ENCODE measurements at places on chromosomes 7 and 10.

DNA sequence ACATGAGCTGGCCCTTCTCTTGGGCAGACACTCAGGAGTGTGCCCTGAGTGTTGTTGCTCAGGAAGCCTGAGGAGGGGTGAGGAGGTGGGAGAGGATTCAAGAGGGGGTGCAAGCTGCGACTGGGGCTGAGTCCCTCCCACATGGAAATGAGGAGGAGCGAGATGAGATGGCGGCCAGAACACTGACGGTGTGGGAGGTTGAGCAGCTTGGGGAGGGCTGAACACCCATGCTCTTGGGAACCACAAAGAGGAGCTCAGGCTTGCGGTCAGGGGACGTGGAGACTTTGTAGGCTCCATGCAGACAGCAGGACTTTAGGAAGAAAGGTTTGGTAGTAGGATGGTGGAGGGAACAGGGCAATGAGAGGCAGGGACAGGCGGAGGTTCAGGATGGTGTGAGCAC is 163.2 kb upstream of the SHH start:
- DNase-seq: peak; percentile 3

GRCh38 chr10:88190540-88191235 is 327.3 kb downstream of the PTEN start:
- DNase-seq: no peak

DNA sequence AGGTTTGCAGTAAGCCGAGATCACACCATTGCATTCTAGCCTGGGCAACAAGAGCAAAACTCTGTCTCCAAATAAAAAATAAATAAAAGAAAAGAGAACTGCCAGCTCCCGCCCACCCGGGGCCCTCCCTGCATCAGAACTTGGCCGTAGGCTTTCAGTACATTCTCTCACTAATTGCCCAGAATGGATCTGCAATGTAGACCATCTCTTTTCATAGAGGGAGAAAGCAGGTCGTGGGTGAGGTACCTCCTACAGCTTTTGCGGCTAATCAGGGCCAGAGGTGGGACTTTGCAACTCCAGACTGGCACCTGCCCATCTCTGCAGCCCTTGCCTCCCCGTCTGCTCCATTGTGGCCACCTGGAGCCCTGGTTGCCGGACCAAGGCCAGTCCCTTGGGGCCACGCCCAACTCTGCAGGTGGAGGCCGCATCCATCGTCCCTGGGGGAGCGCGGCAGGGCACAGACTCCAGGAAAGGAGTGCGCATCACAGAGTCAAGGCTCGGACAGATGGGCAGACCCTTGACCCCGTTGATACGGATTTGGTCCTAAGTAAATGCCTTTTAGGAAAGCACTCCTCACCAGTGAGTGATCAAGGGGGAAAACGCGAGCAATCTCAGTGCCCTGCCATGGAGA is 179.1 kb upstream of the SH2B2 start:
- DNase-seq: no peak

- DNase-seq: no peak
Measured at GRCh38 chr7:130794619-130794922, 60.6 kb upstream of the KLF14 start.

DNA sequence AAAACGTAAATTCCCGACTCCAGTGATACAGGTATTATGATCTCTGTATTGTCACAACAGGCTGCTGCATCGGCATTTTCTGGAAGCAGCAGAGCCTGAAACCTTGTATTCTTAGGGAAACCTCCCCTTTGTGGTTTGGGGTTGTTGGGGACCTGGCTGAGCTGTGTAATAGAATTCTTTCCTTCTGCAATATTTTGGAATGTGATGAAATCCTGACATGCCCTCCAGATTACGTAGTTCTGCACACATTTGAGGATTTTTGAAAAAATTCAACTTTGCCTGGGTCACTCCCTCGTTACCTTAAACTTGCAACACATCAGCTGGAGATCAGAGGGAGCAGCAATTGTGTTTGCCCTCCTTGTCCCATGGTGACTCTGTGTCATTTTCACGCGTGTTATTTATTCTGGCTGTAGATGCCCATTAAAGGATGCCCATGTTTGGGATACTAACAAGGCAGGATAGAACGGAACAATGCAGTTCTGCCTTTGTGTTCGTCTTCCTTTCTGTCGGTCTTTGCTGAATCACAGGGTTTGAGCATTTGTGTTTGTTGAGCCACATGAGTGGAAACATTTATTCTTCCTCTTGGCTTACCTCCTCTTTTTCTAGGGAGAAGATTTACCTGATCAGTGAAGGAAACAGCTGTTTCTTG is 181.7 kb downstream of the TCF7L2 start:
- no peak for DNase-seq

DNA sequence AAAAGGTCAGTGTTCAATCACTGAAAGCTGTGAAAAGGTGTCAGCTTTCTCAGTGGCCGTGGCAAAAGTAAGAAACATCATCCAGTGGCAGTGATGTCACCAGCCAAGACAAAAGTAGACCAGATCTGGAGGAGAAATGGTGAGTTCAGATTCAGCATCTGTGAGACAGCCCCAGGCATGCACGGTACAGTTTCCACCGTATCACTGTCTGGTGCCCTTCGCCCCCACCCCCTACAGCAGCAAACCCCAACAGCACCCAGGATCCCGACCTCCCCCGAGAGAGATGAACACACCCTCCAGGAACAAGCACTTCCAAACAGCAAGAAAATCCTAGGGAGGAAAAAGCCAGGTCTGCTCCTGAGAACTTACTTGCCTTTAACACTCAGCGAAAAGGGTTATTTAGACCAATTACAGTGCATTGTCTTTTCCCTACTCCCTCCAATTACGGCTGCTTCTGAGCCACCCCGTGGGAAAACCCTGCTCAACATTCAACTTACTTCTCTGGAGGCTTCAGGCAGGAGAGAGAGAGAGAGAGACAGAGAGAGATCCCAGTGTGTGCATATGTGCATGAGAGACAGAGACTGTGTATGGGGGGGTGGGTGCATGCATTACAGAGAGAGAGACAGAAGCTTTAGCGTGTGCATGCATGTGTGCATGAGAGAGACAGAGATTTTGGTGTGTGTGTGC is 189.6 kb downstream of the GRID1 start:
- no peak for DNase-seq

- no peak for DNase-seq
Measured at GRCh38 chr7:127713758-127714157, 61.8 kb downstream of the SND1 start.

DNA sequence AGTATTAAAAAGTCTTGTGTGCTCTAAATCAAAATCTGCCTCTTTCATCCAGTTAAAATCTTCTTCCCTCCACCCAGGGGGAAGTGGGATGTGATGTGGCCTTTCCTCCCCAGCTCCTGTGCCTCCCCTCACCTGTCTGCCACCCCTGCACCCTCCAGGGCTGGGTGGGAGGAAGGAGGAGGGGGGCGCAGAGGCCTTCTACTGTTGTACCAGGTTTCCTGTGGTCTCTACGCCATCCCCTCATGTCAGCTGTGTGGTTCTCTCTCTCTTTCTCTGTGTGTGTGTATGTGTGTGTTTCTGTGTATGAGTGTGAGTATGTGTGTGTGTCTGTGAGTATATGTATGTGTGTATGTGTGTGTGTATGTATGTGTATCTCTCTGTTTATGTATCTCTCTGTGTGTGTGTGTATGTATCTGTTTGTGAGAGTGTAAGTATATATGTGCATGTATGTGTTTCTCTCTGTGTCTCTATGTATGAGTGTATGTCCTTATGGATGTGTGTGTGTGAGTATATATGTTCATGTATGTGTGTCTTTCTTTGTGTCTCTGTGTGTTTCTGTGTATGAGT is 45.5 kb upstream of the C10orf71 start:
- DNase-seq: no peak

- DNase-seq: peak; percentile 7
Measured at GRCh38 chr10:79060641-79061255, 8.0 kb upstream of the ZMIZ1 start.

- no peak for DNase-seq
Measured at GRCh38 chr7:7802531-7802930, 84.1 kb upstream of the RPA3 start.

DNA sequence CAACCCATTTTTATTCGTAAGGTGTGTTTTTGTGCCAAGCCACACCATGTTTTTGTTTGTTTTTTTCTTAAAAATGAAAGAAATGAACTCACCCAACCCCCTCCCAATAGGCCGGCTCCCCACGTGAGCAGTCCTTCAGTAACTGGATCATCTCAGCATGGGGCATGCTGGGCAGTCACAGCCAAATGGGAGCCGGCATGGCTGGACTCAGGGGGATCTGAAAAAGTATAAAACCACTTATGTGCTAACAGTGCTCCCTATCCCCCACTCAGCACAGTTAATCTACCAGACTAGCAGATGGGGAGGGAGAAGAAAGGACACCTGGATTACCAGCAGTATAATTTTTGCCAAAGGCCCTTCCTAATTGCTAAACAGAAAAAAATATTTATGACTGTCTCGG is 39.3 kb downstream of the BAZ1B start:
- no peak for DNase-seq

- DNase-seq: no peak
Measured at GRCh38 chr7:117312593-117313580, 10.0 kb downstream of the WNT2 start.

DNA sequence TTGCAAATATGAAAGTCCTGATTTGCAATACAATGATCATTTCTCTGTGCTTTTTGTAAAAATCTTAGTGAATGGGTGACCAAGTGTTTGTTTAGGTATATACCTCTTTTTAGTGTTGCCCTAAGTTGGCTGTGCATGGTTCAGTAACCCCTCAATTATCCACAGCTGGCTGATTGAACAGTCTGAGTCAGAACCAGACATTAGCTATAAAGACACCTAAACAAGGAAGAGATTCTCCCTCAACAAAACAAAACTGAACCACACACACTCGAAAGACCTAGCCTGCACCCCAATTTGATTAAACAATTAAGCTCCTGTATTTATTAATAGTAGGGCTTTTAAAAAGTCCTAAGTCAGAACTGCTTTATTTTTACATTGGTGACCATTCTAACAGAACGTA is 2.8 kb downstream of the RSBN1L start:
- DNase-seq: no peak

- DNase-seq: peak; percentile 83
Measured at GRCh38 chr10:103244666-103245271, 918 bp upstream of the RPEL1 start.

GRCh38 chr7:44982535-44982923 is 3.7 kb upstream of the MYO1G start:
- DNase-seq: no peak

DNA sequence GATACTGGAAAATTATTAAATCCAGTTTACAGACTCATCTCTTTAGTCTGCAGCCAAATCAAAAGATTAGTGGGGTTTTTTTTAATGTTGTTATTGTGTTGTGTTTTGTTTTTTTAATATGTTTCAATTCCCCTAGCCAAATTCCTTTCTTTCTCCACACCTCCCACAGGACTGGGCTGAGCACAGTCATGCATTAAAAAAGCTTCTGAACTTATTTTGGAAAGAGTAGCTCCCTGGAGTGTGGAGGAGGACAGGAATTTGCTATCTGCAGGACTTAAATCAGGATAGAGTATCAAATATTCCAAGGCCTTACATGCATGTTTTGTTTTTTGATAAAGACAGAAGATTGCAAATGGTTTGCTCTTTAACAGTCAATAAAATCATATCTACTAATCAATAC is 90.7 kb downstream of the GNAI1 start:
- no peak for DNase-seq

- DNase-seq: no peak
Measured at GRCh38 chr7:115549910-115550309, 480.7 kb downstream of the TFEC start.

- DNase-seq: peak; percentile 71
Measured at GRCh38 chr7:47818796-47819606, 129.3 kb downstream of the PKD1L1 start.

DNA sequence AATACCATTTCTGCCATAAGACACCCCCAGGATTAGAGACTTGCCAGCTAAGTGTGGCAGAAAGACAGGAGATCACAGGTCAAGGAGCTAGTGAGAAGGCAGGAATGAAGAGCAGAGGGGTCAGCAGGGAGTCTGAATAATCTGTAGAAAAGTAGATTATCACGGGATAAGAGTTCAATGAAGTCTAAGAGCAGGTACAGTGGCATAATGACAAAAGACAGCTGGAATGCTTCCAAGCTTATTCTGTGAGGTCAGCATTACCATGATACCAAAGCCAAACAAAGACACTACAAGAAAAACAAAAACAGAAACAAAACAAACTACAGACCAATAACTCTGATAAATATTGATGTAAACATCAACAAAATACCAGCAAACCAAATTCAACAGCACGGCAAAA is 20.8 kb downstream of the PILRA start:
- no peak for DNase-seq

GRCh38 chr10:91360461-91360860 is 49.7 kb upstream of the HECTD2 start:
- no peak for DNase-seq

- no peak for DNase-seq
Measured at GRCh38 chr10:89466599-89467035, 52.2 kb downstream of the IFIT5 start.

- peak; percentile 62 for DNase-seq
Measured at GRCh38 chr7:72493850-72494661, 81.9 kb upstream of the CALN1 start.

DNA sequence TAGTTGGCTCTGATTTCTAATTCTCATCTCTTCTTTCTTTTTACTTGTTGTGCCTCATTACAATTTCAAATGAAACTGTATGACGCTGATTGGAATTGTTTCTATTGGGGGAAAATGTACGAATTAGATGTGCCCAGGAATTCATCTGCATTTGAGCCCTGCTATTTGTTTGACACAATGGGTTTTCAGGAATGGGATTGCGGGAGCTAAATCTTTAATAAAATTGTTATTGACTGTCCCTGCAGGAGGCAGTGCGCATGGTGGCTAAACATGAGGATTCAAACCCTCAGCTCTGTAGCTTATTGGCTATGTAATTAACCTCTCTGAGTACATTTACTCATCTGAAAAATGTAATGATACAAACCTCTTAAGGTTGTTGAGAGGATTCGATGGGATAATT is 181.6 kb downstream of the NXPH1 start:
- no peak for DNase-seq

DNA sequence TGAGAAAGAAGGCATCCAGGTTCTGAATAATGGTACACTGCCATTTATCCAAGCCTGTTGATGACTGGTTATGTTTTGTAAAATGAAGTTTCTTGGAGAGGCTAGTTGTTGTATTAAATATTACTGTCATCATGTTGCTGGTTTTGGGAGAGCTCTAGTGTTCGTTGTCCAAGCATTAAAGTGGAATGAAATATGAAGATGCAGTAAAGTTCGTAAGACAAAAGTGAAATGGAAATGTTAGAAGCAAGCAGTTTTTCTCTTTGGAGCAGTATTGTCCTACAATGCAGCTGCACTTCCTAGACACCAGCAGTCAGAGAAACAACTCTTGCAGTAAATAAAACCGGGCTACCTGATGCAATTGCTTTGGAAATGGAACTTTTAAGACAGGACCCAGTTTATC is 156.8 kb upstream of the FZD1 start:
- DNase-seq: no peak

- no peak for DNase-seq
Measured at GRCh38 chr7:33669251-33669670, 236.1 kb upstream of the BMPER start.

Measured in transverse colon (tissue), 4 donors.